NCI-H460 (cell line): ENCODE measurements at places on chromosomes 1 and 21. TPM values are rescaled to one million over a fixed set of nuclear protein-coding genes. Genes with fewer than 3 reads are reported as not detected.

The COL6A1 gene
- 41.9 and 42.6 TPM in 2 replicates for total RNA-seq

The AMY2A gene
- not detected in 2 replicates for total RNA-seq

DNA sequence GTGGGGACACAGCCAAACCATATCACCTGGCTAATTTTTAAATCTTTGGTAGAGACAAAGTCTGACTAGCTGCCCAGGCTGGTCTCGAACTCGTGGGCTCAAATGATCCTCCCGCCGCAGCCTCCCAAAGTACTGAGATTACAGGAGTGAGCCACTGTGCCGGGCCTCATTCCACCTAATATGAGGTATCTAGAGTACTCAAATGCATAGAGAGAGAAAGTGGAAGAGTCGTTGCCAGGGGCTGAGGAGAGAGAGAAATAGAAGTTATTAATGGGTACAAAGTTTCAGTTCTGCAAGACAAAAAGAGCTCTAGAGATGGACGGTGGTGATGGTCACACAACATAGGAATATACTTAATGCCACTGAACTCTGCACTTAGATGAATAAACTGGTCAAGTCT lies 119.6 kb downstream of the TOMM20 start:
- DNase-seq = no peak

The OLIG2 gene
- not detected in 2 replicates for total RNA-seq

- no peak for DNase-seq
Observed at GRCh38 chr21:34852448-34852847, 183.7 kb downstream of the CLIC6 start.

GRCh38 chr21:17854745-17855144 lies 35.6 kb upstream of the C21orf91 start:
- no peak for DNase-seq

The USH2A gene
- total RNA-seq = 0.02 TPM in 1 of 2 replicates, not detected in the other
